Muscle of arm (tissue), 14 donors: ENCODE measurements at places on chromosomes 5 and 9. TPM values are rescaled to one million over a fixed set of nuclear protein-coding genes. Genes with fewer than 3 reads are reported as not detected.

IL7R gene
- 2.4 TPM for polyA plus RNA-seq

C8G gene
- polyA plus RNA-seq, result not detected

DNA sequence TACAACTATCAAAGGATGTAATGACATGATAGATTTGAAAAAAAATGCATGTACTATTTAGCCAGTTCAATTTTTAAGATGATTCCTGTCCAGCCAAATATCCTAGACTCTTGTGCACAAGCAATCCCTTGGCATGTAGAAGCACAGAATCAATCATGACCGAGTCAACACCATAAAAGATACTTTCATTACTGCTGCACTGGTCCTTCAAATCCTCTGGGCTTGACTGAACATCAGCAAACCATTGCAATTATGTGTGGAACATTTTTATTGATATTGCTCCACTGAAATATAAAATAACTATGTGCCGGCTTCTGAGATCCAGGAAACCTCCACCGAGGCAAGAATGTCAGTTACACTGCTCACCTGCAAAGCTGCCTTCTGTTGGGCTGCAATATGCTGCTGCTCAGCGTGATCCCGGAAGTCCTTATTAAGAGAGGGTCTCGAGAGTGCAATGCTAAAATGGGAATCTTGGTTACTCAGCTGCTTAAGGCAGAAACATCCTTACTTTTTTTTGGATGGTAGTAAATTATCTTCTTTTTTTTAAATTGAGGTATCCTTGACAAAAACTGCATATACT lies 28.7 kb downstream of the INIP start:
- peak; percentile 21 for DNase-seq

DNA sequence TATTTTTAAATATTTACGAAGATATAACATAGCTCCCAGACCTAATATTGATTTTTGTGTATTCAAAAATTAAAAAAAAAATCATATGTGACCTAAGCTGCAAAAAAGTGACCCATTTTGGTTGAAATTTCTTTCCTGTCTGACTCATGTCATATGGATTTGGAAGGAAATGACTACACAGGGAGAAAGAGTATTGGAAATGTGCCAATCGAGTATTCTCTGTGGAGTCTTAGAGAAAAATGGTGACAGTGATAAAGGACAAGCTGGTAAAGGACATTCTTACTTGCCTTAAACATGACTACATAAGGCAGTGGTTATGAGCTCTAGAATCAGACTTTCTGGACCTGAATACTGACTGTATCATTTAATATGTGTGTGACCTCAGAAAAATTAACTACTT lies 262.9 kb upstream of the PTPRD start:
- no peak for DNase-seq

DNA sequence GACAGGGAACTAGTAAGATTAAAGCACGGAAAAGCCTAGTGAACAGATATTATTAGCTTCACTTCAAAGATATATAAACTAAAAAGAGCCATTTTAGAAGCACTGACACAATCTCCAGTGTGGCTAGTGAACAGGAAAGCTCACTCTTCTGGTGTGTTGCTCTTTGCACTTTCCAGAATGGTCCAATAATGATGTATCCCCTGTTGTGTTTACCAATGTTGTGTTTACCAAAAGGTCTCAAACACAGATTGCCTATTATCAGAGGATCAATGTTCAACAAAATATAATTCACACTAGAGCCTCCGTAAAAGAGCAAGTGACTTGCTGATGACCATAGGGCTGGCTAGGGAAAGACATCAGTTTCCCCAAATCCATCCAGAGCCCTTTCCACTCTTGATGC lies 11.6 kb downstream of the KLHL3 start:
- DNase-seq, result no peak

GRCh38 chr9:137049544-137050449 lies 3.8 kb upstream of the NPDC1 start:
- DNase-seq, result no peak

GRCh38 chr5:146680846-146681584 lies 165.0 kb upstream of the GPR151 start:
- no peak for DNase-seq

- DNase-seq, result no peak
These were observed 148.8 kb upstream of the ABCA1 start for GRCh38 chr9:105076729-105077128.

DNA sequence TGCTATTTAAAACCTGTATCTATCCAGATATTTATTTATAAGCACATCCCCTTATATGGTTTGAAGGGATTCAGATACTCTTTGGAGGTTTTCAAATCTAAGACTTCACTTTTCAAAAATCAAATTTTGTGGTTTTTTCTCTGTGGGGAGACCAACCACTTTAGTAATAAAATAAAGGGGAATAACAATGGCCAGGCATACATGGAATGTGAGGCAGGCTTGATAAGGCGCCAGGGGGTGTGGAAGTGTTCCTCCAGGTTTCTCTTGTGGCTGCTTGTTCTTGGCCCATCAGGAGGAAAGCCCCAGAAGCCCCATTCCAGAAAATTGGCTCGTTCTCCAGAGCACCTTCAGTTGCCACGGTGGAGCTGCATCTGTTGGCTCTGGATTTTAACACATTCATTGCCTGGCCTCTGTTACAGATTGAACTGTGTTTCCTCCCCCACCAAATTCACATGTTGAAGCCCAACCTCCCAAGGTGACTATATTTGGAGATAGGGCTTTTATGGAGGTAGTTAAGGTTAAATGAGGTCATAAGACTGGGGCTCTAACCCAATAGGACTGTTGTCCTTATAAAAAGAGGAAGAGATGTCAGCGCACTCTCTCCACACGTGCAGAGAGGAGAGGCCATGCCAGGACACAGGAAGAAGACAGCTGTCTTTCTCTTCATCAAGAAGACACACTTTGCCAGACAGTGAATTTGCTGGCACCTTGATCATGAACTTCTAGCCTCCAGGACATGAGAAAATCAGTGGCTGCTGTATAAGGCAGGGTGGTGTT lies 195.9 kb downstream of the TMEM38B start:
- DNase-seq, result no peak

GRCh38 chr9:79939819-79940218 lies 368.1 kb downstream of the TLE4 start:
- no peak for DNase-seq
